ENCODE measurements at places on chromosomes 1 and 21. TPM values are rescaled to one million over a fixed set of nuclear protein-coding genes. Genes with fewer than 3 reads are reported as not detected.

The OR2L5 gene
- polyA plus RNA-seq: not detected

DNA sequence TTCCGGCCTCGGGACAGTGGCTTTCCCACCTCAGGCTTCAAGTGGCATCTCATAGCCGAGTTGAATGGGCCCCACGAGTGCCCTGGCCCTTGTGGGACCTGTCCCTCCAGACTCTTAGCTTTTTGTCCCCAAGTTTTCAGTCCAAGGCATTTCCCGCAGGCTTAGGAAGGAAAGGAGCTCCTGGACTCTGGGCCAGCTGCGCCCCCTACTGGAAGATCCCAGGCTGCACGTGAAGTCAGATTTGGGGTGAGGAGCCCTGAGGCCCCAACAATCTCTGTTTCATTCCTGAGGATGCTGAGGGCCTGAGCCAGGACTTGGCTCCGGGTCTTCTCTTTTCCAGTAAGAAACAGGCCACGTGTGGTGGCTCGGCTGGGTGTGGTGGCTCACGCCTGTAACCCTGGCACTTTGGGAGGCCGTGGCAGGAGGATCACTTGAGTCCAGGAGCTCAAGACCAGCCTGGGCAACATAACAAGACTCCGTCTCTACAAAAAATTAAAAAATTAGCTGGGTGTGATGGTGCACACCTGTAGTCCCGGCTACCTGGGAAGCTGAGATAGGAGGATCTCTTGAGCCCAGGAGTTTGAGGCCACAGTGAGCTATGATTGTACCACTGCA is 67.4 kb downstream of the ARHGEF10L start:
- DNase-seq: no peak

DNA sequence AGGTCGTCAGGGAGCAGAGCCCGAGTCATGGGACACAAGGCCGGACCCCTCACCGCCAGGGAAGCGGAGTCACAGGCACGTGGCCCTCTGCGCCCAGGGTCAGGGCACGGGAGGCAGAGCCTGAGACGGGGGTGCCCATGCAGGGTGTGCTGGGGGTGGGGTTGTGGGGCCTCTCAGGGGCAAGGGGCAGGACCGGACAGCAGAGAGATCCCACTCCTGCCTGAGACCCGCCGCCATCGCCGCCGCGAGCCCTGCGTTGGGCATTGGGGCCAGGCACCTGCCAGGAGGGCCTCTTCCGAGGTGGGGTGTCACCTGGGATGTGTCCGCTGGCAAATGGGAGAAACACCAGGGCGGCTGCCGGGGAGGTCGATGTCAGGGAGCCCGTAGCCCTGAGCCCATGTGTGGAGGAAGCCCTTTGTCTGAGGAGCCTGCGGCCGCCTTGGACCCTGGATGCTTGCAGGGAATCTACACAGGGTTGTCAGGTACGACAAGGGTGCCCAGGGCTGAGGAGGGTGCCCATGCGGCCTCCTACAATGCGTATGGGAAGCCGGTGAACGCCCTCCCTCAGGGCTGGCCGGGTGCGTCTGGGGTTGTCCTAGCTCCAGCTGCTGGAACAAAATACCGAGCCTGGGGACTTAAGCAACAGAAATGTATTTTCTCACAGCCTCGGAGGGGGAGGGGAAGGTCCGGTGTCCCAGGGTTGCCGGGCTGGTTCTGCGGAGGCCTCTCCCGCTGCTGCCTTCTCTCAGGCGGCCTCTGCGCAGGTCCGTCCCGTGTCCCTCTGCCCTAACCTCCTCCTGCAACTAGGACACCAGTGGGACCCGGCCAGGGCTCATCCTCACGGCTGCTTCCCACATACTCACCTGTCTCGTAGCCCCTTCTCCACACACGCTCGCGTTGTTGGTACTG is 16.4 kb upstream of the C1orf159 start:
- no peak for DNase-seq

DNA sequence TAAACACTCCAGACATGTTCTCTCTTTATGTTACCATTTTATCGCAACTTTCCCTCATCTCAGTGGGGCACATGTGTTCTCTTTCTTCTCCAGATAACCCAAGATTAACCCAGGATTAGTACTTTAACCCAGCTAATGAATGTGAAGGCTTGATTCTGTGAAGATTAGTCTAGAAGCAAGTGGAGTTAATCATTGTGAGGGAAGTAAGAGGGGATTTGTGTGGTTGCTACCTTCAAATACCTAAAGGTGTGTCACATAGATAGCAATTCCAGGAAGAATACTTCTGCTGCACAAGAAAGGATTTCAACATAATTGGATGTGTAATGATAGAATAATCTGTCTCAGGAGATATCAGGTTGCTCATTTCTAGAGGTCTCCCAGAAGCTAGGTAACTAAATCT is 327.1 kb downstream of the PBX1 start:
- no peak for DNase-seq

DNA sequence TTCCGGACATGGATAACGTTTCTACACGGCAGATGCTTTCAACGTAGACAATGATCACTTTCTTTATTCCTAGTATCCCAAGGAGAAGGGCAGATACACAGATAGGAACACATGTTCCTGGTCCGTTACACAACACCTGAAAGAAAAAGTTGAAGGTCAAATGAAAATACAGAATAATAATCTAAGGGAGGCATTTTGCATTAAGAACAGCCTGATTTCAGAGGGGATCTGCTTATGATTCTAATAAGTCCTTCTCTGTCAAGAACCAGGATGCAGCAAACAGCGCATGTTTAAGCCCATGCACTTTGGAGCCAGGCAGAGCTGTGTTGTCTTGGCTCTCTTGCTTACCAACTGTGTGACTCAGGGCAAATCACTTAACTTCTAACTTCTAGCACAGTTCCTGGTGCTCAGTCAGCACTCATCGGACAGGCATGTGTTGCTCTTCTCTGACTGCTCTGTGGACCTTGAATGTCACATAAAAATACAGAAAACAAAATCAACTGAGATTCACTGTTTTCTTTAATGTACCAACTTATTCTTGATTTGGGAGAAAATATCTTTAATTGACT is 56.3 kb upstream of the CNN3 start:
- no peak for DNase-seq

GRCh38 chr1:7093297-7093696 is 308.0 kb downstream of the CAMTA1 start:
- DNase-seq: no peak

Measured in BJ (cell line).